ENCODE measurements at places on chromosomes 12 and 14.

DNA sequence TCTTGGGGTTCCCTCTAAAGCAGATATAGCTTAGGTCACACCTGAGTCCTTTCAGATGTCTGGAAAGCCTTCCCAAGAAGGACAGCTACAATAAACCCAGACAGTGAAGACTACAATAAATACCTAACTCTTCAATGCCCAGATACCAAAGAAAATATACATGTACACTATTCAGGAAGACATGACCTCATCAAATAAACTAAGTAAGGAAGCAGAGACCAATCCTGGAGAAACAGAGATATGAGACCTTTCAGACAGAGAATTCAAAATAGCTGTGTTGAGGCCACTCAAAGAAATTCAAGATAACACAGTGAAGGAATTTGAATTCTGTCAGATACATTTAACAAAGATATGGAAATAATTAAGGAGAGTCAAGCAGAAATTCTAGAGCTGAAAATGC is 15.3 kb downstream of the MIPOL1 start:
- no peak for DNase-seq

- no peak for DNase-seq
These were observed 141.9 kb downstream of the DPF3 start for GRCh38 chr14:72752034-72752412.

DNA sequence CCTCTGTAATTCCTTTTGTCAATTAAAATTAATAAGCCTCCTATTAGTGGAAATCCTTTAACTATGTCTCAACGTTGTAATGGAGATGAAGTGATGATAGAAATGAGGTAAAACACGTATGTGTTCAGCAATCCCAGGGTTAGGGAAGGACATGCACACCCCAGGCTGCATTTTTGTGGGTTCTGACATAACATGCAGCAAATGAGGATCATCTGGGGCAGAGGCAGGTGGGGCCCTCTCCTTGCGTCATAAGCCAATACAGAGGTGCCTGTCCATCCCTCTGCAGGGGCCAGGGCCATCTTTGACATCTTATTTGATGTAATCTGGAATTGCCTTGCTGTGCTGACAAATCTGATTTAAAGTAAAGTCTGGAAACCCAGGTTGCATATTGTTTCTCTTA is 73.2 kb downstream of the MYRFL start:
- no peak for DNase-seq

GRCh38 chr12:19461999-19462398 is 22.7 kb downstream of the AEBP2 start:
- no peak for DNase-seq
